Colonic mucosa (tissue), 4 donors: ENCODE measurements at places on chromosomes 1 and 21. TPM values are rescaled to one million over a fixed set of nuclear protein-coding genes. Genes with fewer than 3 reads are reported as not detected.

GRCh38 chr1:28144203-28145135 is 32.0 kb downstream of the PTAFR start:
- no peak for DNase-seq
- H3K27me3 ChIP-seq, result no peaks in the 10 kb centered on the region
- no peak overlapping the region for H3K27ac ChIP-seq
- H3K4me3 ChIP-seq, result no peak overlapping the region
- no peaks in the 10 kb centered on the region for H3K4me1 ChIP-seq

GRCh38 chr1:109733236-109733870 is 7.5 kb downstream of the GSTM3 start:
- no peaks in the 10 kb centered on the region for H3K4me1 ChIP-seq
- no peak overlapping the region for H3K27ac ChIP-seq
- no peak overlapping the region for H3K4me3 ChIP-seq
- H3K36me3 ChIP-seq, result no peaks in the 10 kb centered on the region
- no peaks in the 10 kb centered on the region for H3K27me3 ChIP-seq

- H3K27me3 ChIP-seq, result no peaks in the 10 kb centered on the region
- H3K27ac ChIP-seq, result no peak within 1 kb of the TSS
- H3K4me1 ChIP-seq, result no peaks in the 10 kb centered on the region
- no peak within 1 kb of the TSS for H3K4me3 ChIP-seq
Observed at GRCh38 chr1:40247655-40248054, at the start of gene TMCO2. TSS of gene TMCO2 (plus strand) at chr1:40247937. CDS start at chr1:40247994, 57 bp downstream.

DNA sequence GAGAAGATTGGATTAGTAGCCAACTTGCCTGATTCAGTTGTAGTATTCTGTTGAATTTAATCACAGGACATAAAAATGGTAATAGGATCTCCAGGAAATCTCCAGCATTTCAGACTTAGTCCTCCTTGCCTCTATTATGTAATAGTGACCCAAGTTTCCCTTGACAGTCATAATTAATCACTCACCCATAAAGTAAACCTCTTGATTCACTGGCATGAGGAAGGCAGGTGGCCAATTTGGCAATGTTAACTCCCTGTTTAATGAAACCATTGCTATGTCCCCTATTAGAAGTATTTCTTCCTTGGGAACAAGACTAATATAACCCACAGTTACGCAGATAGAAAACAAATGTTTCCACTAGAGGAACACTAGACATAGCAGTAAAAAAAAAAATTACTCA is 604.8 kb upstream of the CXADR start:
- no peak for DNase-seq
- no peaks in the 10 kb centered on the region for H3K36me3 ChIP-seq
- H3K4me3 ChIP-seq, result no peak overlapping the region
- H3K4me1 ChIP-seq, result no peaks in the 10 kb centered on the region
- no peaks in the 10 kb centered on the region for H3K27me3 ChIP-seq

Gene MYBPH
- total RNA-seq, result not detected

Gene KLHDC8A
- 0.58 TPM for total RNA-seq

DNA sequence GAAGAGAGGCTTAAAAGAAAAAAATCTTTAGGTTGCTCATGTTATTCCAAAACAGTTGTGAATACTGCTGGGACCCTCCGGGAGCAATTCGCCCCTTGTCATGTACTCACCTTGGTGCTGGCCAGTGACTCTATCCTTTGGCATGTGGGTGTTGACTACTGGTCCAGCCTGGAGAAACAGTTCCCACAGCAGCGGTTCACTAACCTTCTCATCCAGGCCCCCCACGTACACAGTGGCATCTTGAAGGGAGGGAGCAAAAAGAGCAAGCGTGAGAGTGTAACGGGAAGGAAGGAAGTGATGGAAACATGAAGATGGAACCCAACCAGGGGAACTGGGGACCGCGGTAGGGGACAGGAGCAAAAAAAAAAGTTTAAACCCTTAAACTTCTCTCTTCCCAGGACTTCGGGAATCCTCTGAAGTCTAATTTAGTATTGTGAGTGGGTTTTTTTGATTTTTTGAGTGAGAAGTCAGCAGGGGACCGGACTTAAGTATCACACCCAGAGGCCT is 494 bp downstream of the SF3B4 start:
- no peaks in the 10 kb centered on the region for H3K27me3 ChIP-seq
- H3K4me1 ChIP-seq, result peaks cover 4% of the 10 kb centered on the region
- no peak for DNase-seq
- H3K4me3 ChIP-seq, result peak overlapping the region; percentile 96
- H3K27ac ChIP-seq, result peak overlapping the region; percentile 98

Gene FCRL1
- total RNA-seq, result 0.07 TPM

DNA sequence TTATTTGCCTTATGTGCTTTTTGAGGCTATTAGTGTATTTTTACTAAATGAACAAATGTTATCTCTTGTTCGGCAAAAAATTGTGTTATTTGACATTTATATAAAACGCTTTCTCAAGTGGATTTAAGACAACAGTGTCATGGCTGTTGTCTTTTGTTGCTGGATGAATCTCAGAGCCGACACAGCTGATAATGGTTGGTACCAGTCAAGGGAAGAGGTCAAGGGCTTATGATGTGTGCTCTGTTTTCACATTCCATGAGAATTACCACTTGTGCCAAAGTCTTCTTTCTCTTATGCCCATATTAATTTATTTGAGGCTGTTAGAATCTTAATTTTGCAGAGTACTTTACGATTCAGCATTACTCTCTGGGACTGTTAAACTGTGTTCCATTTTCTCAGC is 17.9 kb upstream of the CD101 start:
- H3K27me3 ChIP-seq, result no peaks in the 10 kb centered on the region
- no peaks in the 10 kb centered on the region for H3K36me3 ChIP-seq
- no peak for DNase-seq
- H3K4me1 ChIP-seq, result peaks cover 7% of the 10 kb centered on the region

- no peaks in the 10 kb centered on the region for H3K36me3 ChIP-seq
- DNase-seq, result no peak
- H3K4me3 ChIP-seq, result no peak overlapping the region
- H3K27me3 ChIP-seq, result no peaks in the 10 kb centered on the region
- H3K4me1 ChIP-seq, result no peaks in the 10 kb centered on the region
- no peak overlapping the region for H3K27ac ChIP-seq
Observed at GRCh38 chr1:201514466-201514865, 7.5 kb upstream of the CSRP1 start.

Gene E2F2
- total RNA-seq, result 32.9 TPM

GRCh38 chr21:35559829-35560225 is 500.5 kb downstream of the SETD4 start:
- H3K36me3 ChIP-seq, result no peaks in the 10 kb centered on the region
- H3K27ac ChIP-seq, result no peak overlapping the region
- no peaks in the 10 kb centered on the region for H3K27me3 ChIP-seq
- no peak overlapping the region for H3K4me3 ChIP-seq
- no peaks in the 10 kb centered on the region for H3K4me1 ChIP-seq

- no peak overlapping the region for H3K27ac ChIP-seq
- H3K36me3 ChIP-seq, result no peaks in the 10 kb centered on the region
- no peak overlapping the region for H3K4me3 ChIP-seq
- DNase-seq, result no peak
Observed at GRCh38 chr1:198267921-198268320, 111.1 kb downstream of the NEK7 start.

DNA sequence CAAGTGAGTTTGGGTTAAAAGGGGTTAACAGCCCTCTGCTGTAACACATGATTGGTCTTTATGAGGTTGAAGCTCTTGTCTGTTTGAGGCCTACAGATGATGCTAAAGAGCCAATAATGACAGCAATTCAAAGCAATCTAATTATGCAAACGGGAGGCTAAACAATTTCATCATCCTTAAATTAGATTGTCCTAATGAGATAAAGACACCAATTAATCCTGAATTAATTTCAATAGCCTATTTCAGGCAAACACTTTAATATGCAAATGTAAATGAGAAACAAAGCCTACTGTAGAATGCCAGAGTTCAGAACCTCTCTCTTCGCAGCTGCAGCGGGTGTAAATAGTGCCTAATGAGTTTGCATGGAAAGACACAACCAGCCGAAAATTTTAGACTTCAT is 504.7 kb upstream of the PBX1 start:
- DNase-seq, result no peak
- H3K4me1 ChIP-seq, result no peaks in the 10 kb centered on the region
- H3K27ac ChIP-seq, result no peak overlapping the region
- no peaks in the 10 kb centered on the region for H3K36me3 ChIP-seq

- peaks cover 8% of the 10 kb centered on the region for H3K4me1 ChIP-seq
- no peaks in the 10 kb centered on the region for H3K27me3 ChIP-seq
- no peaks in the 10 kb centered on the region for H3K36me3 ChIP-seq
- no peak overlapping the region for H3K27ac ChIP-seq
Observed at GRCh38 chr1:27832762-27833161, 2.2 kb downstream of the PPP1R8 start.

Gene RCAN3
- 15.1 TPM for total RNA-seq

DNA sequence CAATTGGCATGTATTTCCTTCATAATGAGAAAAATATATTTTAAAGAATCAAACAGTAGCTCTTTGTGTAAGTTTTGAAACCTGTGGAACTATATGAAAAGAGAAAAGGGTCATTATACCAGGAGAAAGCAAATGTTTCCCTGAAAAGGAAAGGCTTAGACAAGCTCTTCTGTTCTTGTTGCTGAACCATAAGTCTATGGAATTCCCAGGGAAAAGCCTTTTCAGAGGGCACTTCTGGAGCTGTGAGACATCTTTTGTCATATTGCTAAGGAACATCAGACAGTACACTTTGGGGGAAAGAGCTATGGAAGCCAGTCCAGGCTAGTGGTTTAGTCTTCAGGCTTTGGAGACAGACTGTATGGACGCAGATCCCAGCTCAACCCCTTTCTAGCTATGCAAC is 12.1 kb upstream of the SHCBP1L start:
- H3K4me1 ChIP-seq, result no peaks in the 10 kb centered on the region
- H3K27me3 ChIP-seq, result no peaks in the 10 kb centered on the region
- H3K27ac ChIP-seq, result no peak overlapping the region
- no peaks in the 10 kb centered on the region for H3K36me3 ChIP-seq

DNA sequence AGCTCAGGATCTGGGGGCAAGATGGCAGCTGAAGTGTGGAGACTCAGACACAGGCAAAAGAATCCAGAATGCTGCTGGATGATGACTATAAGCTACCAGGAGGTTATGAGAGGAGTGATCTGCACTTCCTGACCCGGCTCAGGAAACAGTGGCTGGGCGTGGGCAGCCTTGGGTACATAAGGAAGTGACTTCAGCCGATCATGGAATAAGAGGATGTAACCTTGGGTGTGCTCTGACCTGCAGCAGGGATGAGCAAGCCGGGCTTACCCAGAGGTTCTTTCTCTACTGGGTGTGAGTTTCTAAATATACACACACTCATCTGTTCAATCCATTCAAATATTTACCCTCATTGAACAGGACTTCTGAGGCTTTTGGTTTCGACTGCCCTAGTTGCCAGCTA is 62.7 kb downstream of the CD34 start:
- H3K36me3 ChIP-seq, result no peaks in the 10 kb centered on the region
- H3K27ac ChIP-seq, result peak overlapping the region; percentile 43
- H3K27me3 ChIP-seq, result no peaks in the 10 kb centered on the region
- H3K4me1 ChIP-seq, result no peaks in the 10 kb centered on the region
- no peak overlapping the region for H3K4me3 ChIP-seq
- peak; percentile 88 for DNase-seq

GRCh38 chr1:6646499-6647148 is 22.0 kb downstream of the THAP3 start:
- H3K4me3 ChIP-seq, result no peak overlapping the region
- no peak for DNase-seq
- no peaks in the 10 kb centered on the region for H3K36me3 ChIP-seq
- no peak overlapping the region for H3K27ac ChIP-seq
- no peaks in the 10 kb centered on the region for H3K27me3 ChIP-seq

GRCh38 chr1:214472364-214472763 is 79.0 kb downstream of the PTPN14 start:
- H3K27ac ChIP-seq, result no peak overlapping the region
- no peak for DNase-seq
- H3K4me3 ChIP-seq, result no peak overlapping the region
- H3K27me3 ChIP-seq, result no peaks in the 10 kb centered on the region
- no peaks in the 10 kb centered on the region for H3K36me3 ChIP-seq

- H3K4me1 ChIP-seq, result no peaks in the 10 kb centered on the region
- DNase-seq, result no peak
- no peak overlapping the region for H3K4me3 ChIP-seq
- H3K36me3 ChIP-seq, result no peaks in the 10 kb centered on the region
- no peaks in the 10 kb centered on the region for H3K27me3 ChIP-seq
- no peak overlapping the region for H3K27ac ChIP-seq
Observed at GRCh38 chr1:209368864-209369598, 214.5 kb upstream of the CAMK1G start.

- DNase-seq, result no peak
- H3K27me3 ChIP-seq, result no peaks in the 10 kb centered on the region
- no peak overlapping the region for H3K4me3 ChIP-seq
- H3K36me3 ChIP-seq, result peaks cover 17% of the 10 kb centered on the region
Observed at GRCh38 chr1:113096493-113096892, 23.5 kb downstream of the LRIG2 start.

DNA sequence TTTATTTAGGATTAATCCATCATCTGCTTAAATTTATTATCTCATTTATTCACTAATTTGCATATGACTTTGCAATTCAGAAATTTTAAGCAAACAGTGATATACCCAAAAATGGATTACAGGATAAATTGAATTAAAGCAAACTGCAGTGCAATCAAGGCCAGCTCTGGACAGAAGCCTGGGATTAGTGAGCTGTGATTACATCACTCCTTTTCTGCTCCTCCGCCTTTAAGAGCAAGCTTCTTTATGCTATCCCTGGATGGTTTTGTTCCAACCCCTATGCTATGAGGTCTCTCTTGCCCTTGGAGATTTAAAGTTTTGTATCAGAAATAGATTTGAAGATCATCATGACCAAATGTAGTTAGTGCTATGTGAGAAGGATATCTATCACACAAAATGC is 32.6 kb downstream of the GPR52 start:
- no peak for DNase-seq
- H3K4me1 ChIP-seq, result no peaks in the 10 kb centered on the region

DNA sequence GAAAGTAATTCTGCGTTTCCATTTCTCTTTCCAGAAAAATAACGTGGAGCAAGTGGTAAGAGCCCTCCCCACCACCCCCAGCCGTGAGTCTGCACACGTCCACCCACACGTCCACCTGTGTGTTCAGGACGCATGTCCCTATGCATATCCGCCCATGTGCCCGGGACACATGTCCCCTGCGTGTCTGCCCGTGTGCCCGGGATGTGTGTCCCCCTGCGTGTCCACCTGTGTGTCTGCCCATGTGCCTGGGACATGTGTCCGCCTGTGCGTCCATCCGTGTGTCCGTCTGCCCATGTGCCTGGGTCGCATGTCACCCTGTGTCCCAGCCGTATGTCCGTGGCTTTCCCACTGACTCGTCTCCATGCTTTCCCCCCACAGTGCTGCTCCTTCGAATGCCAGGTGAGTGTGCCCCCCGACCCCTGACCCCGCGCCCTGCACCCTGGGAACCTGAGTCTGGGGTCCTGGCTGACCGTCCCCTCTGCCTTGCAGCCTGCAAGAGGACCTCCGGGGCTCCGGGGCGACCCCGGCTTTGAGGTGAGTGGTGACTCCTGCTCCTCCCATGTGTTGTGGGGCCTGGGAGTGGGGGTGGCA is 5.6 kb downstream of the COL6A1 start:
- peaks cover 7% of the 10 kb centered on the region for H3K27me3 ChIP-seq
- no peaks in the 10 kb centered on the region for H3K4me1 ChIP-seq
- H3K27ac ChIP-seq, result no peak overlapping the region
- H3K4me3 ChIP-seq, result no peak overlapping the region

Gene CFAP74
- 0.16 TPM for total RNA-seq
